ENCODE measurements at places on chromosomes 13 and 19.

DNA sequence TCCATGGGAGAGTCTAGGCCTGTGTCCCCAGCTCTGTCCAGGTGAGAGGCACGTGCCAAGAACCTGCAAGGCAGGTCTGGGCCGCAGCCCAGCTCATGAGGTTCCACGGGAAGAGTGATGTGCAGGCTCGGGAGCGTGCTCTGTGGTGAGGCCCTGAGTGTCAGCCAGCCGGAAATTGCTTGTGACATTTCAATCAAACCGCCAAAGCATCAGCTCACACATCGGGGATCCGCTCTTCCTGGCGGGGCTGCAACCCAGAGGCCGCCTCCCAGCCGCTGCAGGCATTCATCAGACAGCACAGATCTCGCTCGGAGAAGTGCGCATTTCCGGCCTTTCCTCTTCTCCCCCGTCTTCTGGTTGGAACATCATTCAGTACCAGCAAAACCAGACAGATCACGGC lies 109.3 kb downstream of the KDM4B start:
- DNase-seq, result no peak

GRCh38 chr13:85313761-85314503 lies 485.3 kb downstream of the SLITRK6 start:
- DNase-seq, result peak; percentile 7

GRCh38 chr19:47155148-47155547 lies 24.5 kb downstream of the SAE1 start:
- no peak for DNase-seq

GRCh38 chr19:39319098-39319891 lies 1.4 kb downstream of the LRFN1 start:
- no peak for DNase-seq

- DNase-seq, result no peak
Observed at GRCh38 chr13:20356444-20356843, 124.3 kb upstream of the GJB6 start.

GRCh38 chr13:95387733-95388207 lies 86.5 kb upstream of the ABCC4 start:
- no peak for DNase-seq

- no peak for DNase-seq
Observed at GRCh38 chr13:48783181-48783630, 129.5 kb downstream of the CYSLTR2 start.

DNA sequence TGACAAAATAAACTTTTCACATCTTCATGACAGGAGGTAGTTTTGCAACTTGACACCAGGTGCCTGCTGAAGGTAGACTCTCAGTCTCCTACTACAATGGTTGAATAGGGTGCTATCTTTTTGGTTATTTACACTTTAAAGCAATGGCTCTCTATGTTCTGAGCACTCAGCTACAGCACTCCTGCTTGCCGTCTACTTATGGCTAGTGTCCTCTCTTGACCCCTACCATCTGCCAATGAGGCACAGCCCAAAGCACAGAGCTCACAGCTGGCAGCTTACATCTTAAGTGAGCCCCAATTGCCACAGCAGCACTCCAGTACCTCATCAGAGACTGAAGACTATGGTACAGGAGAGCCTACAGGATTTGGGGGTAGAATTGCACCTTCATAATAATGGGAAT lies 11.4 kb downstream of the ZNF708 start:
- DNase-seq, result no peak

GRCh38 chr19:57611113-57611512 lies 2.9 kb upstream of the ZNF134 start:
- DNase-seq, result no peak

GRCh38 chr13:30124131-30124768 lies 183.1 kb downstream of the KATNAL1 start:
- DNase-seq, result no peak

GRCh38 chr13:28010046-28010445 lies 21.6 kb upstream of the URAD start:
- no peak for DNase-seq

DNA sequence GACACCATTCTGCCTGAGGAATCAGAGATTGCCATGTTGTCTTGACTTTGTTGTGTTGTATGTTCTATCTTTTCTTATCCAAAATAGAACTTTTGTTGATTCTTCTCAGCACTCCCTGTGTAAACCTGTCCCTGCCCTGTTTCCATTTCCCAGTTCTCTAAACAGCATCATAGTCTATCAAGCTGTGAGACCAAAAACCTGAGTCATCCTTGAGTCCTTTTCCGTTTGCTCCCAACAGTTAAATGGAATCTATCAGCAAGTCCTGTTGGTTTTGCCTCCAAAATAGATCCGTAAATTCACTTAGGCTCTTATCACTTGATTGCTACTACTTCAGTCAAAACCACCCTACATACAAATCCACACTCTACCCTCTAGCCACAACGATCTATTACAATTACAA lies 667.1 kb downstream of the PCDH9 start:
- no peak for DNase-seq

- no peak for DNase-seq
Observed at GRCh38 chr13:113904411-113904810, 40.5 kb upstream of the GAS6 start.

DNA sequence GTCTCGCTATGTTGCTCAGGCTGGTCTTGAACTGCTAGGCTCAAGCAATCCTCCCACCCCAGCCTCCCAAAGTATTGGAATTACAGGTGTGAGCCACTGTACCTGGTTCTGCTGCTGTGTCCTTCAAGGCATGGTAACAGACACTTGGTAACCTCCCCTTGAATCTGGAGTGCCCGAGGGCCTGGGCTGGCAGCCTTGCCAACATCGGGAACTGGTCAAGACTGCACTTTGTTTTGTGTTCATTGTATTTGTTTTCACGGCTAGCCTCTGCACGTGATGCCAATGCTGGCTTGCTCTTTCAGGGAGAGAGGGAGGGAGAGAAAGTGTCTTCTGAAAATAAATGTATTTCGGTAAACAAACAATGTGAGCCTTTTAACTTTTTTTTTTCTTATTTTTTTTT lies 12.0 kb downstream of the CERS4 start:
- DNase-seq, result no peak

DNA sequence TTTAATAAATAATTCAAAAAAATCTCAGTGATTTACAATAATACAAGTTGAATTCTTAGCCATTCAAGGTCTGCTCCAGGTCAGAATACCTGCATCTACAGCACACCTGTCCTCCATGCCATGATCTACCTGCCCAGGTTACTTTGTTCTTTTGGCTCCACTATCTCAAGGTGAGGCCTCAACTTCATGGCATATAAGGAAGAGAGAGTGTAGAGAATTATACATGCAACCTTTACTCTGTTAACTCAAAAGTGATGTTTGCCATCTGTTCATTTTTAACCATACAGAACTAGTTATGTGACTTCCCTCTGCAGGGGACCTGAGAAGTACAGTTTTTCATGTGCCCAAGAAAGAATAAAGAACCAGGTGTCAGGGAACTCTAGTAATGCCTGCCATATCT lies 28.2 kb upstream of the MICU2 start:
- DNase-seq, result no peak

GRCh38 chr13:19959141-19959830 lies 759 bp downstream of the ZMYM2 start:
- DNase-seq, result no peak

GRCh38 chr13:49806126-49806536 lies 13.6 kb upstream of the KPNA3 start:
- DNase-seq, result no peak

DNA sequence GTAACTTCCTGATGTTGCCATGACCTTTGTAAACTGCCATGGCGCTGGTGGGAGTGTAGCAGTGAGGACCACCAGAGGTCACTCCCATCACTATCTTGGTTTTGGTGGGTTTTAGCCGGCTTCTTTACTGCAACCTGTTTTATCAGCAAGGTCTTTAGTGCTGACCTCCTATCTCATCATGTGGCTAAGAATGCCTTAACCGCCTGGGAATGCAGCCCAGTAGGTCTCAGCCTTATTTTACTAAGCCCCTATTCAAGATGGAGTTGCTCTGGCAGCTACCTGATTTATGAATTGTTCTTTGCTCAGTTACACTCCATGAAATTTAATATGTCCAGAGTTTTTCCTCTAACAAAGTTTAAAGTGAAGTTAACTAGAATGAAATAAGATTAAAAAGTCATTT lies 4.6 kb upstream of the EPS15L1 start:
- DNase-seq, result no peak

GRCh38 chr13:91304741-91305140 lies 42.7 kb upstream of the MIR17HG start:
- peak; percentile 92 for DNase-seq

DNA sequence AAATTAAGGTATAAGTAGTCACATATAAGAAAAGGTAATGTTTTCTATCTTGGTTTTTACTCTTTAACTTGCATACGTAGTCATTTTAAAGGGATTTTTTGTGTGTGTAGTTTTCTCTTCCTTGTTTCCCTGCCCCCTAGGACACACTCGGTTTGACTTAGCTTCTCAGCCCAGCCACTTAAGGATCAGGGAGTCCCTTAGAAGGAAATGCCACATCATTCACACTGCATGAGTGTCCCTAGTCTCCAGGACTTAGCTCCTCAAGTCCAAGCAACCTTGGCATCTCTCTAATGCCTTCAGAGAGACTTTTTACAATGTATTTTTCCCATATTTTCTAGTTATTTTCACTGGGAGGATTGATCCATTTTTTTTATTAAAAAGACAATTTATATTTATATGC lies 1407.7 kb downstream of the EFNB2 start:
- DNase-seq, result no peak

GRCh38 chr19:40690693-40691420 lies 406 bp upstream of the NUMBL start:
- peak; percentile 57 for DNase-seq

- DNase-seq, result no peak
Observed at GRCh38 chr19:51820011-51820410, 25.1 kb downstream of the FPR3 start.

DNA sequence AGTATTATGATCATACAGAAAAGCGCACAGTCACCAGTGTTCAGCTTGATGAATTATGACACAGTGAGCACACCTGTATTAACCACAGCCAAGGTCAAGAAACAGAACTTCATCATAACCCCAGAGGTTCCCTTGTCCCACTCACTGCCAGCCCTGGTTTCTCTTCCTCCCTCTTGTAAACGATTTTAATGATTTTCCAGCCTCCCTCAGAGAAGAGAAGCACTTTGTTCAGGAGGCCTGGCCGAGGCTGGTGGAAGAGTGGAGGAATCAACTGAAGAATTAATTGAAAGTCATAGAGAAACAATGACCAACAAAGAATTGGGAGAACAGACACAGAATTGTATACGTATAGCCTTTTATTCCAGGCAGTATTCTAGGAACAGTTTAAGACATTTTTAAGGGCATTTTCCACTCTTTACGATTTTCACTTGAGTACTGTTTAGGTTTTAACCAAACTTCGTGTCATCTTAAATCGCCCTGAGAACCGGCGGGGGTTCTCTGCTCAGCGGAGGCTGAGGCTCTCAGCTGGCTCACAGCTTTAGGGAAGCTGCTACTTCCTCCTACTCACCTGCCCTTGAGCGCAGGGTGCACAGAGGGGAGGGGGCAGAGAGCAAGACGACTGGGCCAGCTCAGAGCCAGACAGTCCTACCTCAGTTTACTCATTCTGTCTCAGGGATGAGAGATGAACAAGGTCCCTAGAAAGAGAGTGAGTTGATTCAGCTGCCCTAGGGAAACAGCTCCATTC lies 108.6 kb downstream of the AKAP11 start:
- no peak for DNase-seq

- peak; percentile 35 for DNase-seq
Observed at GRCh38 chr13:78147905-78148304, 229.3 kb upstream of the EDNRB start.

DNA sequence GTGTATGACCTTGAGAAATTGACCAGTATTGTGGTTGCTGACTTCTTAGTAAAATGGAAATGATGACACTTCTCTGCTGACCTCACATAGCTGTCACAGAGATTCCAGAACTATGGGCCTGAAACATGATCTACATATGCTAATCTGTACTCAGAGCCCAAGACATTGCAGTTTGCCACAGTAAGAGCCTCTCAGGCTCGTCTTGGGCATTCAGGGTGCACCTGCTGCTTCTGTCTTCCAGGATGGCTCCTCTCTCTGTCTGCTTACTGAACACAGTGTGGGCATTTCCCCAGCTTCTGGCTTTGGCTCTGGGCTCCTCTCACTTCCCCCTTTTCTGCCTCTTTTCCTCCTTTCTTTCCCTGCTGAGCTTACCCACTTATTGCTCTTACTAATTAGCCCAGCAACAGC lies 22.3 kb upstream of the SLC46A3 start:
- no peak for DNase-seq

DNA sequence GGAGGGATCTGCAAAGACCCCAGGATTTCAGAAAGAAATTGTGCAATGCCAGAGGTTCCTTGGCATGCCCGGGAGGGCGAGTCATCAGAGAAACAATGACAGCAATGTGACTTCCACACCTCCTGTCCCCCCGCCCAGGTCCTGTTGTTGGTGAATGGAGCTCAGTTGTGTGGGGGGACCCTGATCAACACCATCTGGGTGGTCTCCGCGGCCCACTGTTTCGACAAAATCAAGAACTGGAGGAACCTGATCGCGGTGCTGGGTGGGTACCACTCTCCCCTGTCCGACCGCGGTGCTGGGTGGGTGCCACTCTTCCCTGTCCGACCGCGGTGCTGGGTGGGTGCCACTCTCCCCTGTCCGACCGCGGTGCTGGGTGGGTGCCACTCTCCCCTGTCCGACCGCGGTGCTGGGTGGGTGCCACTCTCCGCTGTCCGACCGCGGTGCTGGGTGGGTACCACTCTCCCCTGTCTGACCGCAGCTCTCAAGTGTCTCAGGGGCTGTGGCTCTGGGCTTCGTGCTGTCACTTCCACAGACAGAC lies 5.2 kb upstream of the F10 start:
- no peak for DNase-seq

- no peak for DNase-seq
Observed at GRCh38 chr19:28889941-28890670, 322.8 kb downstream of the UQCRFS1 start.

DNA sequence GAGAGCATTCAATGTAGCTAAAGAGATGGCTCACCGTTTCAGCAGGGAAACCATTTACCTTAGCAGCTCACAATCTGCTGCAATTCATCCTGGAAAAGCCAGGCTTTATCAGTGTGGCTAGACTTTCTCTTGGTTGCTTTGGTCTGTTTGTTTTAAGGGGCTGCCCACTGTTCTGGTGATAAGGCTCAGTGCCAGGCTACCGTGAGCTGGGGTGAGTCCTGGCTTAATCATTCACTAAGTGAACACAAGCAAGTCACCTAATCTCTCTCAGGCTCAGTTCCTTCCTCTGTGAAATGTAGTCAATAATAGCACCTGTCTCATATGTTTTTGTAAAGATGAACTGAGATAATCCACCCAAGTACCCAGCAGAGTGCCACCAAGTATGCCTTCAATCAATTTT lies 229.0 kb downstream of the TEX29 start:
- DNase-seq, result no peak

- no peak for DNase-seq
Observed at GRCh38 chr19:33132425-33132824, 511 bp downstream of the WDR88 start.

DNA sequence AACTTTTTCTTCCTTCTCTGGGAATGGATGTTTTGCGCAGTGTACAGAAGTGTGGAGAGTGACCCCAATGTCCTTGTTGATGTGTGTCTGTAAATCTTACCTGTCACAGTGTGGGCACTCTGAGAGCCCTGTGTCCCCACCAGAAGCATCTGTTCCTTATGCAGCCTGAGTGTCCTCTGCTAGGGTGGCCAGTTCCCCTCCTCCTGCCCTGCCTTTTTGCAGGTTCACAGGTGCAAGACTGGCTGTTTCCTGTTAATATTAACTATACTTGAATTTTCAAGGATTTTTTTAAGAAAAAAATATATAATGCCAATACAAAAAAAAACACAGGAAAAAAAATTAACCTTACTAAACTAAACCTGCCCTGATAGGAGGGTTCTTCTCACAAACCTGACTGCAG lies 12.0 kb upstream of the GRAMD1A start:
- DNase-seq, result no peak

GRCh38 chr13:106701771-106702341 lies 133.9 kb upstream of the ARGLU1 start:
- no peak for DNase-seq

- DNase-seq, result no peak
Observed at GRCh38 chr19:14425696-14426138, 6.6 kb upstream of the DDX39A start.
